ENCODE measurements at places on chromosomes 2 and 18.

GRCh38 chr2:81196383-81196851 is 891.9 kb upstream of the LRRTM1 start:
- DNase-seq = no peak

GRCh38 chr2:236959876-236960275 is 125.8 kb upstream of the COPS8 start:
- no peak for DNase-seq

- no peak for DNase-seq
Observed at GRCh38 chr2:217797165-217797564, 205.6 kb downstream of the TNS1 start.

DNA sequence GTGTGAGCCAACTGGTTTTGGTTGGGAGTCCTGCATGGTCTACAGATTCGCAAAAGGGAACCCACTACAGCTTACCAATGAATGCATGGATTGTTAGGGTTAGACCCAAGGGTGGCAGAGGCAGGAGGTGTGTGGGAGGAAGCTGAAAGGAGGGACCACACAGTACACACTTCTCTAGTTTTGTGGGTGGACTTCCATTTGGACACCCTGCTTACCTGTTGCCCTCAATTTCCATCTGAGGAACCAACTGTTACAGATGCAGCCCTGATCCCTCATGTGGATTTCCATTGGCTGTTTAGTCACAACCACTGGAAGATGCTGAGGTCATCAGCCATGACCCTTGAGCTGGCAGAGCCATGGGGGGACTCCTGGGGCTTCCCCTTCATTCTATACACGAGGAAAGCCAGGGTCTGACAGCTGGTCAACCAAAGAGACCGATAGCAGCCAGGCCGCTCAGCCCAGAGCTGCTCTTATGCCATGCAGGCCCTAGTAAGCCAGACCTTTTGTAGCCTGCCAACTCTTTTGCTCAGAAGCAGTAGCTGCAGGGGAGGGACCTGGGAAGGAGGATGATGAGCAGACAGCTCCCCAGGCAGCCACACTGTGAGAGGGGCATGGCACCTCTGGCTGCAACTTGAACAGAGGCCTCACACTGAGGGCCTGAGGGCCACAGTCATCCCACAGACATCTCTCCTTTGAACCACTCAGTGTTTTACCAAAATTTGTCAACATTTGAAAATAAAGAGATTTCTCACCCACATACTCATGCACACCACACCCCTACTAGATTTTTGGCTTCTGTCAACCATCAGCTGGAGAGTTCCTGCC is 162.1 kb downstream of the SETBP1 start:
- DNase-seq = no peak

DNA sequence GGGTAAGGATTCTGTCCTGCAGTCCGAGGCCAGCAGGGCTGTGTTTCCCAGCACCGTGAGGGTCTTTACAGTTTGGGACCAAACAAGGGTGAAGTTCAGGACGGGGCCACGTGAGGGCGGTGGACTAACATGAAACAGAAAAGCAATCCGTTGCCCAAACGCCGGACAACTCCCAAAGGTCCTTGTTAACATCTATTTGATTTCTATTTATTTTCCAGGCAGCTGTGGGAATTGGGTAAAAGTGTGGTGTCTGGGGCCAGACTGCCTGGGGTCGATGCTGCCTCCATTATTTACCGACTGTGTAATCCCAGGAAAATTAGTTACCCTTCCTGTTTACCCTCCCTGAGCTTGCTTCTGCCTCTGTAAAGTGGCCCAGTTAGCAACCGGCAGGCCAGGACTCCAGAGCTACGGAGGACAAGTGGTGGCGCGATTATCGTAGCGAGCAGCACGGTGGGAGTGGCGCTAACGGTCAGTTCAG is 66.3 kb upstream of the TCF7L1 start:
- peak; percentile 84 for DNase-seq

DNA sequence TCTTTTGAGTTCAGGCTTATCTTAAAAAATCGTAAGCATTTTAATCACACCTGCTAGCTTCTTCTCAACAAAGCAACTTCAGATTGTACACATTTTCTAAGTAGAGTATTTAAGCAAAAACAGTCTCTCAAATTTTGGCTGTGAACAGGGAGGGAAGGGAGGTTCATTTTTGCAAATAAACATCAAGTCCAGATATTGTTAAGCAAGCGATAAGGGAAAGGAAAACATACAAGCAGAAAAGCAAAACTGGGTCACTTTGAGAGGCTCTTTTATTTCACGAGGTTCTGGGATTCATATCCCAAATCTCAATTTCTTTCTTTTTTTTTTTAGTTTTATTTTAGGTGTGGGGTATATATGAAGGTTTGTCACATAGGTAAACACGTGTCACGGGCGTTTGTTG is 79.9 kb downstream of the SLC25A12 start:
- no peak for DNase-seq

GRCh38 chr2:2717406-2717805 is 386.3 kb upstream of the MYT1L start:
- DNase-seq = no peak

DNA sequence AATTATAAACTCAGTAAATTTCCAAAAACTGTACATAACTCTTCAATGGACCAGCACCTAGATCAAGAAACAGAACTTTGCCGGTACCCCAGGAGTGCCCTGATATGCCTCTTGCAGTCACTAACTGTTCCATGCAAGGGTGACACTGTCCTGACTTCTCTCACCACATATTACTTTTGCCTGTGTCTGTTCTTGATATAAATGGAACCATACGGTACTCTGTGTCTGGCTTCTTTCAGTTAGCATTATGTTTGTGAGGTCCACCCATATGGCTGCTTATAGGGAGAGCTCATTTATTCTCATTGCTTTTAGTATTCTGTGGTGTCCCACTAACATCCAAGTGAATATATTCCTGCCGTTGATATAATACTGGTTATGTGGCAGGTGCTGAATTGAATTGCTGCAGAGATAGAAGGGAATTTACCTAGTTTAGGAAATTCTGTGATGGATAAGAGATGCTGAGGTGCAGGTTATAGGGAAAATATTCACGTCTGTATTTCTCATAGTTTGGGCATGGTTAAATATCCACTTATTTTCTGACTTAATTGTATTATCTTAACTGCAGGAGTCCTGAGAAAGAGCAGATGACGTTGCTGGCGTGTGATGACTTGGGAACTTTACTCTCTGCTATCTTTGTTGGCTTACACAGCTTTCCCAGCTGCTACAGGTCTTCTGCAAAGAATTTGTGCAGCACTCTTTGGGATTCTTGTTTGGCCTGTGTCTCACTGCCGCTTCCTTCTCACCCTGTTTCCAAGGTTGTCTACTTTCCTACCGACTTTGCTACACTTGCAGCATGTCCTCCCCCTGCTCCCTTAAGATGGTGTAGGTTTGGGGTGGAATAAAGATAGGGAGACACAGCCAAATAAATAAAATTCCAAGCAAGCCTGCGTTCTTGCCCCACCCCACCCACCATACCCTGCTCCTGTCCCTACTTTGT is 107.9 kb downstream of the MAP4K4 start:
- DNase-seq = no peak

GRCh38 chr2:10863837-10864236 is 47.9 kb upstream of the KCNF1 start:
- no peak for DNase-seq

DNA sequence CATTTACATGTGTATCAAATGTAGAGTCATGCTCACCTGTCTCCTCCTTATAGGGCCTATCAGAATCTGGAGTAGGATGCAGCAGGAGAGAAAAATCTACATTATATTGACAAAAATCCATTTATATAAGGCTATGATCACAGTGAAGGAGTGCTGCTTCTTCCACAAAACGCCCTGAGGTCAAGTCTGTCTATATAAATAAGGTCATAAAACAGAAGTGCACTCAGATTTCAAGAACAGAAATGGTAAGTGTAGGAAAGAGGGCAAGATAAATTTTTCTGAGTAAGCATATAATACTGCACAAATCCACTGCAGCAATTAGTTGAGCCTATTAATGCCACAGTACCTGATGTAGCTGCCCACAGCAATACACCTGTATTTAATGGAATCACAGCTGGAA is 51.8 kb downstream of the COL5A2 start:
- DNase-seq = no peak

- DNase-seq = no peak
Observed at GRCh38 chr2:109080757-109081156, 48.2 kb upstream of the SH3RF3 start.

DNA sequence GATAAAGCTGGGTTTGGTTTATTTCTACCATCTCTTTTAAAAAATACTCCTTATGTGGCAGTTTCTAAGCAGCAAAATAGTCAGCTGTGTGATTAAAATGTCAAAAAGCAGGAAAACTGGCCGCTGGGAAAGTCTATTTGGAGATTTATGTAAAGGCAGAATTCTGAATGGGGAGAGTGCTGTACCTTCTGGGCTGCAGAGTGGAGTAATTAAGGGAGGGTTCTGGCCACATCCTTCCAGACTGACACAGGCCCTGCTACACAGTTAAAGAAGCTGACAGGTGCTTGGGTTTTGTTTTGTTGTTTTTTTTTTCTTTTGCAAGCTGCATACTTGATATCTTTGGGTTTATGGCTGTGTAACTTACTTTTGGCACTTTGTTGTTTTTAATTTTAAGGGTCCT is 157.2 kb downstream of the WDSUB1 start:
- DNase-seq = no peak

DNA sequence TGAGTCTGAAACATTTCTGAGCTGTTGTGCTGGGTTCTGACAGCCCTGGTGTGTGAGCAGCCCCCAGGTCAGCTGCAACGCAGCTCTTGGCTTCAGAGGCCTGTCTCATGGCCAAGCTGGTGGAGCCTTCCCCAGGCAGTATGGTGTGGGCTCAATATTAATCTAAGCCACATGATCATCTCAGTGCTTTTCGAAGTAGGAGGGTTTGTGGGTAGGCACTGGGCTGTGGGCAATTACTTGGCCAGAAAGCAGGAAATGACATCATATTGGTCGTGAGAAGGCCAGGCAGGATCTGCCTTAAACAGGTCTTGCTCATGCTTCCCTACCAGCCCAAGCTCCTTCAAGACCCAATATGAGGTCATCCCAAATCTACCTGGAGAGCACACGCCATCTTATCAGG is 26.9 kb downstream of the LOXHD1 start:
- no peak for DNase-seq

DNA sequence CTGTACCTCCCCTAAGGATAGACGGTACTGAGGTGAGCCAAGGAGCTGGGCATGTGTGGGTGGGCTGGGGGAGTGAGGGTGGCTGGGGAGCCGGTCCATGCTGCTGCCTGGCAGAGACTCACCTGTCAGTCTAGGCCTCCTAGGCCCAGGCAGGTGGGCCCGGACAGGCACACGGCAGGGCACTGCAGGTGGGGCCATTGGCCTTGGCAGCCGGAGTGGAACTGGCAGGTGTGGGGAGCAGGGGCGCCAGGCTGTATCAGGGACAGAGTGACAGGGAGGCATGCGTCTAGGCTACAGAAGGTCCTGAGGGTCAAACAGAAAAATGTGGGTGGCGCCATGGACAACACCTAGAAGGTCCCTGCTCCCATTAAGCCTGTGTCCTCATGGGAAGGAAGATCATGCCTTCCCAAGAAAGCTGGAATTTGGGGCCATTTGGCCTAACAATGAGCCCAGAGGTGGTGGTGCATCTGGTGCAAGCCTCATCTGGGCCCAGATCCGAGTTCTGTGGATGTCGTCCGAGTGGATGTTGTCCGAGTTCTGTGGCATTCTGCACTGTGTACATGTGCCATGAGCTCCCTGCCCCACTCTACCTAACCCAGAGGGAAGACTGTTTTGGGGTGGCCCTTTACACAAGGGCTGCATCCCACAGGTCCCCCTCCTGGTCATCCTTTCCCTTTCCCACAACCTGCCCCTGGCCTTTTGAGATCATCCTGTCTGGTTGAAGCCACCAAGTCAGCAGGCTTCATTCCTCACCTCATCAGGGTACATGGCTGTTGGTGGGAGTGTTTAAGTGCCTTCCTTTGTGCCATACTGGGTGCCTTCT is 249.7 kb downstream of the GLI2 start:
- DNase-seq = no peak

GRCh38 chr2:127623388-127624319 is 22.3 kb upstream of the GPR17 start:
- no peak for DNase-seq

DNA sequence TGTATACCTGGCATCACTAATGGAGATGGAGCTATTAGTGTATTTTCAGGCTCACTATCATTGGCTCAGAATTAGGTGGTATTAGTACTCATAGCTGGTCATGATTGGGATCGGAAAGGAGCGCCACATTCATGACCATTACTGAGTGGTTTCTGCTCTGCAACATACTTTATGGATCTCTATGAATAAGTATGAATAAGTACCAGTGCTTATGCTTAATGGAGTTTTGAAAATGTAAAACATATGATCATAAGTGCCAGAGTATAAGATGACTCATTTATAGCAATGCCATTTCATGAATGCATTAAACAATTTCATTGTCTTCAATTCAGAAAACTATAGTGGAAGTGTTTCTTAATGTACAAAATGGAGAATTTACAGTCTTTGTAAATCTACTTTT is 156.7 kb downstream of the GALNT3 start:
- DNase-seq = no peak

GRCh38 chr2:64482765-64483504 is 29.0 kb downstream of the LGALSL start:
- no peak for DNase-seq

- DNase-seq = no peak
Observed at GRCh38 chr2:3595404-3595803, 492 bp downstream of the COLEC11 start.

GRCh38 chr18:40738321-40738880 is 1216.6 kb upstream of the PIK3C3 start:
- DNase-seq = no peak

GRCh38 chr18:8605974-8606373 is 3.3 kb upstream of the RAB12 start:
- no peak for DNase-seq

DNA sequence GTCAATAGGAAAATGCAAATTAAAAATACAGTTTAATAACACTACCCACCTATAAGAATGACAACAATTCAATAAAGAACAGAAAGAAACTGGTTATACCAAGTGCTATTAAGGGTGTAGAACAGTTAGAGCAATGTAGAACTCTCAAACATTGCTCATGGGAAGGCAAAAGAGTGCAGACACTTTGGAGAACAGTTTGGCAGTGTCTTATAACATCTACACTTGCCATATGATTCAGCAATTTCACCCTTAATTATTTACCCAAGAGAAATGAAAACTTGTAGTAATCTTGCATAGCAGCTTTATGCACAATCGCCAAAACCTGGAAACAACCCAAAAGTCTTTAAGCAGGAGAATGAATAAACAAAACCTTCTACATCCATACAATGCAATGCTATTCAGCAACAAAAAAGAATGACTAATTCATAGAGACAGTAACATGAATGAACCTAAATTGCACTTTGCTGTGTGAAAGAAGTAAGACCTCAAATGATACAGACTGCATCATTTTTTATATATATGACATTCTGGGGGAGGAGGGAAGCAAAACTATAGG is 455.2 kb downstream of the THSD7B start:
- DNase-seq = no peak

DNA sequence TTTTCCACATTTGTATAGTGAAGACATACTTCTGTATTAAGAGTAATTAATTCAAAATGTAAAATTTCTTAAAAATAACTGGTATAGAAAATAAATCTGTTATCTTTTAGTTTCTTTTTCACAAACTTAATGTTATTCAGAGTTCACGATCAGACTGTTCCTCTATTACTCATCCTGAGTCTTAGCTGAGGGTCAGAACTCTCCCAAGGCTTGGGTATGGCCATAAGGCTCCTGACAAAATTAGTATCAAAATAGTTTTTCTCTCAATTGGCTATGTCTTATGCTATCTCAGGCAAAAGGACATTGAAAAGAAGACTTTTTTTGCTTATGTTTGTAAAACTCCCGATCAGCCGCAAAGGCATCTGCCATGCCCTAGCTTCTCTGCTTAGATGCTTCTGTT is 56.1 kb upstream of the NAB1 start:
- DNase-seq = no peak
